ENCODE measurements at places on chromosomes 2 and 18.

DNA sequence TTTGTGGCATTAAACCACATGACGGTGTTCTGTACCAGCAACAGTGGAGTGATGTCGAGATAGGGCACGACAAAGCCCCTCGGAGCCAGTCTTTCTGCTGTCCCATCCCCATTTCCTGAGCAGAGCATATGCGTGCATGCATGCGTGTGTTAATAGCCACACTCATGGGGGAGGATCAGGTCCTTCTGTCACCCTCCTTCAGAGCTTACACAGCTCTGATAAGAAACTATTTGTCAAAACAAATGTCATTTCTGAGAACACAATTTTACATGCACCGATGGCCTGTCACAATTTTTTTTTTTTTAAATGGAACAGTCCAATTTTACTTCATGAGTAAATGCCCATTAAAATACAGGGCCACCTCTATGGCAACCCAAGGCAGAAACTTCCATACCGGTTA, 95.9 kb upstream of the ZBTB14 start:
- no peak for DNase-seq

DNA sequence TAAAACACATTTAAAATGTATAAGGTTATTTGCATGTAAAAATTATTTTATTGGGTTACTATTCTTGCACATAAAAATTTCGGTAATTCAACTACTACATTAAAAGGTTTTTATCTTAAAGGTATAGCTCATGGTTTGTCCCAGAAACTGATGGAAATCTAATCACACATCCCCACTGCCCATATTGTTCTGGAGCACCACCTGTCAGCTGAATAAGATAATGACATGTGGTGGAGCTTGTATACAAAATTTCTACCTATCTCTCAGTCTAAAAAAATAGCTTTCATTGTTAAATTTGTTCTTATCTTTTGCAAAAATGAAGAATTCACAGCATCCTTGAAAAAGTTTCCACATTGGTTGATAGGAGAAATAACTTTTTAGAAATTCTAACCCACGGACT, 18.3 kb downstream of the ERBB4 start:
- DNase-seq = no peak

GRCh38 chr2:216780843-216781242, 79.0 kb downstream of the TNP1 start:
- no peak for DNase-seq

DNA sequence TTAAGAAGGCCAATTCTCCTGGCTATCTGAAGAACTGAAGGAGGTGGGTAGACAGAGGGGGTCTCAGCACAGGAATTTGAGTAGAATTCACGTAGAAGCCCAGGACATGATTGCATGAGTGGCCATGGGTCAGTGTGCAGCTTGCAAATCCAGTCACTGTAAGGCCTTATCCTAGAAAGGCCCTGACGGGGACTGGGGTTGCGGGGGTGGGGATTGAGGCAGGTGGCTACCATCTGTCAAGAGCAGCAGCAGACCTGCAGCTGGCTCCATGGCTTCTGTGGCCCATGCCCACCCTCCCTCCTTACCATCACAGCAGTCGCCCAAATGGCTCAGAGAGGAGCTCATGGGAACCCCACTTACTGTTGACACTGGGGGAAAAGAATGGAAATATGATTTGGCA, 34.6 kb upstream of the SLC14A1 start:
- no peak for DNase-seq

GRCh38 chr2:74822771-74823566, 11.0 kb upstream of the HK2 start:
- no peak for DNase-seq
